ENCODE measurements at places on chromosomes 1 and 21.

GRCh38 chr1:56200442-56200841 lies 378.9 kb downstream of the PLPP3 start:
- no peak for DNase-seq

- no peak for DNase-seq
These were observed 198.2 kb downstream of the LRRC7 start for GRCh38 chr1:69765951-69766350.

DNA sequence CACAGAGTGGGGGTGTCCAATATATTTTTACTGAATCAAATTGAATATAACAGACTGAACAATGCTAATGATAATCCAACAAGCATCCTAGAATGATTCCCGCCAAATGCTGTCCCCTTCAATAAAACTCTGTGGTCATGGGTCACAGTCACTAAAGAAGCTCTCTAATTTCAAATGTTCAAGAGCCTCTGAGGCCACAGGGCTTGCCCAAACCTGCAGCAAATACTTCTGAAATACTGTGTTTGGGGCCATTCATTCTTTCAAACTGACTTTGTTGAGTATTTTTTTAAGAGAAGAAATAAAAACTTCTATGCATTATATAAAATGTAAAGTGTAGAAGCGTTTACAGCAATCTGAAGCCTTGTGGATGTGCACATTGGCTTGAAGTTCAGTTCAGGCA lies 7.6 kb upstream of the BEND5 start:
- no peak for DNase-seq

- no peak for DNase-seq
These were observed 4.6 kb upstream of the CLCA2 start for GRCh38 chr1:86419277-86419903.

GRCh38 chr21:15494481-15494880 lies 235.3 kb upstream of the USP25 start:
- no peak for DNase-seq

GRCh38 chr1:32194984-32195383 lies 5.4 kb upstream of the CCDC28B start:
- no peak for DNase-seq

DNA sequence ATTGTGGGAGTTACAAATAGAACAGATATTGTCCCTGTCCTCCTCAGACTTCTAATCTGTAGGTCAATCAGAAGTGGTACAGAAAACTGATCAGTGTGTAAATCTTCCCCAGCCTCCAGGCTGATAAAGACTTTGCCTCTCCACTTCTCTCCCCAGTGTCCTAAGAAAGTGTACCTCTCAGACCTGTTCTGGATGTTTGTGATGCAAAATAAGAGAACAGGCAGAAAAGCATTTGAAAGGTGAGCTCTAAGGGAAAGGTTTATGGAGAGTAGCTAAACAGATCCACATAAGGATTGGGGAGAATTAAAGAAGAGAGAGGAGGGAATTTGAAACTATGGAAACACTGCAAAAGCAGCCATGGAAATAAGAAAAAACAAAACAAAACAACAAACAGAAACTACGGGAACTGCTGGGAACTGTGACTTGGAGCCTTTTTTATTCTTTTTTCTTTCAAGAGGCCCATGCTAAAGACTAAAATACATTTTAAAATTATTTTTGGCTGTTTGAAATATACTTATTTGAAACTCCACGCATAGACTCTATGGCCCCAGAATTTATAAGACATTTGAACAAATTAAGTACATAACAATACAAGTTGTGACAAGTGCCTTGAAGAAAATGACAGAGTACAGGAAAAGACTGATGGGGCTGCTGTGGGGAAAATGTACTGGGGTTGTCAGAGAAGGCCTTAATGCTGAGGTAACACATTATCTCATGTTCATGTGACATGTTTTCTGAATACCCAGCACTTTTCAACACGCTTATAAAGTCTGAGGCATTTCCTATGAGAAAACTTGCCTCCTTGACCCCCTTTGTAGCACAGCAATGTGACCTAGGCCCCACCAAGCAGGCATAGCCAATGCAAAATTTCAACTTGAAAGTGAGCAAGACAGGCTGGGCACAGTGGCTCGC lies 51.2 kb downstream of the TRAF5 start:
- DNase-seq: no peak

DNA sequence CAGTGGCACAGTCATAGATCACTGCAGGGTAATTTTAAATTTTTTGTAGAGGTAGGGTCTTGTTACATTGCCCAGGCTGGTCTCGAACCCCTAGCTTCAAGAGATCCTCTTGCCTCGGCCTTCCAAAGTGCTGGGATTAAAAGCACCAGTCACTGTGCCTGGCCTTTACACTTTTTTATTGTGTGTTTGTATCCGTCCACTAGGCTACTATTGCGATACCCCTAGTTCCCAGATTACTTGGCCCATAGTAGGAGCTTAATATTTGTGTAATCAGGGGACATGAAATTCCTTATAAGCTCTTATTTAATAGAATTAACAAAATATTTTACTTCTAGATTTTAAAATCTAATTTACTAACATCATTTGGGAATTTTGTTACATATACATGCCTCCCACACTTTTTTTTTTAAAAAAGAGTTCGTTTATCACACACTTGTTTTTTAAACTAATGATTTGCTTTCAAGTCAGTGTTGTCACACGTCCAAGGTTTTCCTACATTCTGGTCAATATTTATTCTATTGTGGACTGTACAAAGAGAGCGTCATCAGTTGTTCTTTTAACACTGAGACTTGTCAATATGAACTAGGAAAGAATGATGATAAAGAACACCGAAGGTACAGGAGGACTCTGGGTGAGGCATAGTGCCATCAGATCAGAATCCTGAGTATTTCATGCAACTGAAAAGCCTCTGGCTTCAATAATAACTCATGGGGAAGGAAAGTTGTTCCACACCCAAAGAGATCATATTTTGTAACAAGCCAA lies 63.7 kb downstream of the LEPR start:
- DNase-seq: no peak

DNA sequence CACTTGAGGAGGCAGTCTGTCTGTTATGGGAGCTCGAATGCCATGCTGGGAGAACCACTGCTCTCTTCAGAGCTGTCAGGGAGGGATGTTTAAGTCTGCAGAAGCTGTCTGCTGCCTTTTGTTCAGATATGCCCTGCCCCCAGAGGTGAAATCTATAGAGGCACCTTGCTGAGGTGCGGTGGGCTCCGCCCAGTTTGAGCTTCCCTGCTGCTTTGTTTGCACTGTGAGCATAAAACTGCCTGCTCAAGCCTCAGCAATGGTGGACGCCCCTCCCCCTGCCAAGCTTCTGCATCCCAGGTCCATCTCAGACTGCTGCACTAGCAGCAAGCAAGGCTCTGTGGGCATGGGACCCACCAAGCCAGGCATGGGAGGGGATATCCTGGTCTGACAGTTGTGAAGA lies 247.5 kb downstream of the LMX1A start:
- DNase-seq: no peak

GRCh38 chr1:35111106-35111505 lies 31.9 kb downstream of the ZMYM1 start:
- no peak for DNase-seq

GRCh38 chr1:26784023-26784871 lies 3.5 kb upstream of the PIGV start:
- no peak for DNase-seq

DNA sequence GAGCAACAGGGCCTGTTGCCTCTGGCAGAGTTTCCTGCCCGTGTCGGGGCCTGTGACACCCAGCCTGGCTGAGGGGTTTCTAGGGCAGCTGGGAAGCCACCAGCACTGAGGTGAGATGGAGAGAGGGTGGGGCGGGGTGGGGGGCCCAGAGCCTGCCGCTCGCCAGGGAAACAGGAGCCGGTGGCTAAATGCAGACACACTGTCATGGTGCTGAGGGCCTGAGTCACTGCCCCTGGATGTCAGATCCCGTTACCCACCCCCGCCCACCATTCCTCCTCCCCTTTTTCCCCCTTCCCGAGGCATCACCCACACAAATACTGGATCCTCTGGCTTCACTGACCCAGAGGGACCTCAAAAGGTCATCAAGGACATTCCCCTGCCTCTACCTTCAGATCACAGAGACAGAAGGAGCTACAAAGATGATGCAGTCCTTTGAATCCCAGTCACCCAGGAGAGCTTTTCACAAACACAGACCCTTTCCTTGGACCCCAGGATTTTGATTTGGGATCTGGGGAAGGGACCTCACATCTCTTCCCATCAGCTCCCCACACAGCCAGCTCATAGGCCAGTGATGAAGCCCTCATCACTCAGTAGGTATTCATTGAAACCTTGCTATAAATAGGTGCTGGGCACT lies 1.9 kb upstream of the HSPB7 start:
- no peak for DNase-seq

DNA sequence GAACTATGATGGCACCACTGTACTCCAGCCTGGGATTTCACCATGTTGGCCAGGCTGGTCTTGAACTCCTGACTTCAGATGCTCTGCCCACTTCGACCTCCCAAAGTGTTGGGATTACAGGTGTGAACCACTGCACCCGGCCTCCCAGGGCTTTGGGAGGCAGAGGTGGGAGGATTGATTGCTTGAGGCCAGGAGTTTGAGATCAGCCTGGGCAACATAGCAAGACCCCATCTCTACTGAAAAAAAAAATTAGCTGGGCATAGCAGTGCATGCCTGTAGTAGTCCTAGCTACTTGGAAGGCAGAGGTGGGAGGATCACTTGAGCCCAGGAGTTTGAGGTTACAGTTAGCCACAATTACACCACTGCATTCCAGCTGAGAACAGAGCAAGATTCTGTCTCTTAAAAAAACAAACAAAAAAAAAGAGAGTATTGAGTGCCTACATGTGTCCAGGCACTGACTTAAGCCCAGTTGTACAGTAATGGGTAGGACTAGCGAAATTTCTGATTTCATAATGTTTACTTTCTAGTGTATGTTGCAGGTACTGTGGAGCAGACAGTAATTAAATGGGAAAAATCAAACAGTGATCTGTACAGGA lies 4.2 kb downstream of the MANEAL start:
- DNase-seq: no peak

DNA sequence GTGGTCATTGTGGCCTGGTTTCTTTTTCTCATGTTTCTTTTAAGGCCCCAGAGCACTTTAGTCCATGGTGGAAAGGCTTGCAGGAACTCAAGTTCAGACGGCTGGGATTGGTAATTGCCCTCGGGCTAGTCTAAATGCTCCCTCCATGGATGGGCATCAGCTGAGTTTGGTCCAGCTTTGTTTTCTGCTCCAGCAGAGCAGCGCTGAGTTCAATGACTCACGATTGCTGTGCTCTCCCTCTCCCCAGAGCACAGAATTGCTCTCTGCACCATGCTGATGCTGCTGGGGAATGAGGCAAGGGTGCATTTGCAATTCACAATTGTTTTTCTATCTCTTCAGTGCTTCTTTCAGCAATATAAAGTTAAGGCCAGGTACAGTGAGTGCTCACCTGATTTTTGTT lies 1.8 kb upstream of the OR2T6 start:
- no peak for DNase-seq

- no peak for DNase-seq
These were observed 5.4 kb downstream of the PRAMEF12 start for GRCh38 chr1:12778907-12779306.
